ENCODE measurements at places on chromosomes 3 and 15. TPM values are rescaled to one million over a fixed set of nuclear protein-coding genes. Genes with fewer than 3 reads are reported as not detected.
A peak's percentile ranks its signal among the peaks of the same experiment; 100 is the strongest.

- peak; percentile 71 for DNase-seq
- H3K27ac ChIP-seq = peak overlapping the region; percentile 98
- H3K4me3 ChIP-seq = peak overlapping the region; percentile 83
- peaks cover 8% of the 10 kb centered on the region for H3K4me1 ChIP-seq
Observed at GRCh38 chr3:184338511-184338945, 1.1 kb downstream of the FAM131A start.

ACAN gene
- total RNA-seq = under 0.01 TPM

DNA sequence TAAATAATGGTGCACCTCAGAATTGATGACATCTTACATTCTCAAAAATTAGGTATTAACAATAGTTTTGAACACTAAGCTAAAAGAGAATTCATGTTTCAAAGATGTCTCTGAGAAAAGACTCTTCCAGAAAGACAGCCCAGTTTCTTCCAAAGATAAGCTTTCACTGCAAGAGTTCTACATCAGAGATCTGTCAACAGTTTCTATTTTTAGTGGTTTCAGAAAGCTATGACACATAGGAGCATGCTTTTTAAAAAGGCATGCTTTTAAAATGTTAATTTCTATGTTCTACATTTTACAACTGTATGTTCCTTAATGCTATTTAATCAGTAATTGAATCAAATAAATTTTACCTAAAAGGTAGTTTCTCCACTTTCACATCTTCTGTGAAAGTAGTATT lies 88.2 kb downstream of the PLOD2 start:
- no peak overlapping the region for H3K27ac ChIP-seq
- H3K27me3 ChIP-seq = no peaks in the 10 kb centered on the region
- H3K36me3 ChIP-seq = no peaks in the 10 kb centered on the region

- no peak for DNase-seq
- H3K4me3 ChIP-seq = no peak overlapping the region
- no peak overlapping the region for H3K27ac ChIP-seq
- no peaks in the 10 kb centered on the region for H3K27me3 ChIP-seq
- H3K36me3 ChIP-seq = no peaks in the 10 kb centered on the region
Observed at GRCh38 chr15:25939122-25939521, 76.0 kb upstream of the ATP10A start.

C3orf52 gene
- total RNA-seq = 23.6 TPM

DNA sequence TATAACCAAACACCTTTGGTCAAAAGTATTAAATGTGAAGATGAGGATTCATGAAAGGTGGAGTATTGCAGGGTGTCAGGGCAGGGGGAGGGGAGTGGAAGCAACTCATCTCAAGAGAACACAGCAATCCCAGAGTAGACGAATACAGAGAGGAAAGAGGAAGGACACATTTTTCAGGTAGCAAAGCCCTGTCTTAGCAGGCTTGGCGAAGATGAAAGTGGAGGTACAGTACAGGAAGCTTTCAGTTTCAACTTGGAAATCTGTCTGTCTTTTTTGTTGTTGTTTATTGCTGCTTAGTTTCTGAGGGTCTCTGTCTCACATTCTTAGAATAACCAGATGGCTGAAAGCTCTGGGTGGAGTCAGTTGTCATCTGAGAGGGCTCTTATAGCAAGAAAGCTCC lies 80.8 kb upstream of the GPR149 start:
- H3K27ac ChIP-seq = no peak overlapping the region
- no peaks in the 10 kb centered on the region for H3K27me3 ChIP-seq
- no peaks in the 10 kb centered on the region for H3K36me3 ChIP-seq
- no peaks in the 10 kb centered on the region for H3K4me1 ChIP-seq
- DNase-seq = no peak

DNA sequence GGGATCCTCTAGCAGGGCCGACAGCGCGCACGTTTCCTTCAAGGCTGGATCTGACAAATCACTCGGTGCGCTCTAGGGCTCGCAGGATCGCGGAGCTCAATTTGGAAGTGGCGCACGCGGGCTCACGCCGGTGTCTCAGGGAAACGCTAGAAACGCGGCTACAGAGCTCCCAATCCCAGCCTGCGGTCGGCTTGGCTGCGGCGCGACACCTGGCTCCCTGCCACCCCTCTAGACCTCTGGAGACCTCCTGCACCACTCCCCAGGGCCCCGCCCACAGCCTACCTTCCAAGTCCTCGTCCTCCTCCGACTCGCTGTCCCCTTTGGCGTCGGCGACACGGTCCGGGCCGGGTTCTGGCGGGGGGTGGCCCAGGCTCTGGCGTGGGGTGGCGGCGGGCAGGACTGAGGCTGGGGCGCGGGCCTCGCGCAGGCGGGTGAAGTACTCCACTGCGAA lies 596 bp downstream of the PRKAR2A start:
- peak overlapping the region; percentile 90 for H3K27ac ChIP-seq
- no peaks in the 10 kb centered on the region for H3K27me3 ChIP-seq

GOLGA6L10 gene
- total RNA-seq = 2.6 TPM

DNA sequence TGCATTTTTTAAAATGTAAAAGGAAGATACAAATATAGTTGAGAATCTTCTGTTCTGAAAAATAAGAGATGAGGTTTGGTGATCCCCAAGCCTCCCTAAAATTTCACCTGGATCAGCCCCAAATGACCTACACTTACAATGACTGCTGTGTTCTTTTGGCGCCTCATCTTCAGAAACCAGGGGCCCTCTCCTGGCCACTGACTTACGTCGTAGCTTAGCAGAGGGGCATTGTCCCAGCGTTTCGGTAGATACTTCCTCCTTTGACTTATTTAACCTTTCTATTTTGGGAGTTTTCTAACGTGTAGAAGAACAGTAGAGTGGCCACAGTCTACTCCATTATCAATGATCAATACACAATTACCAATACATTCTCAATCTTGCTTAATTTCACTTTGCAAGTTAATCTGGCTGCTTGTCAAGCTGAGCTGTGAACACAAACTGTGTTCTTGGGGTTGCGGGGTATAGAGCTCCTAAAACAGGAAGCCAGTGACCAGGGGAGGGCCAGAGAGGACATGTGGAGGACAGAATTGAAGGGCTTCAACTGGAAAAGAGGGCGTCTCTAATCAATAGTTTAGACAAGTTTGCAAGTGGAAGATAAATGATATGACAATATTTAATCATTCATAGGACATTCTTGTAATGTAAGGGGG lies 419.5 kb downstream of the LPP start:
- H3K27me3 ChIP-seq = no peaks in the 10 kb centered on the region
- H3K4me1 ChIP-seq = no peaks in the 10 kb centered on the region
- no peak for DNase-seq
- H3K36me3 ChIP-seq = no peaks in the 10 kb centered on the region
- H3K4me3 ChIP-seq = no peak overlapping the region

SAMMSON gene
- total RNA-seq = 0.98 TPM
